Skeletal muscle cell (primary cell): ENCODE measurements at places on chromosomes 13 and 19.

DNA sequence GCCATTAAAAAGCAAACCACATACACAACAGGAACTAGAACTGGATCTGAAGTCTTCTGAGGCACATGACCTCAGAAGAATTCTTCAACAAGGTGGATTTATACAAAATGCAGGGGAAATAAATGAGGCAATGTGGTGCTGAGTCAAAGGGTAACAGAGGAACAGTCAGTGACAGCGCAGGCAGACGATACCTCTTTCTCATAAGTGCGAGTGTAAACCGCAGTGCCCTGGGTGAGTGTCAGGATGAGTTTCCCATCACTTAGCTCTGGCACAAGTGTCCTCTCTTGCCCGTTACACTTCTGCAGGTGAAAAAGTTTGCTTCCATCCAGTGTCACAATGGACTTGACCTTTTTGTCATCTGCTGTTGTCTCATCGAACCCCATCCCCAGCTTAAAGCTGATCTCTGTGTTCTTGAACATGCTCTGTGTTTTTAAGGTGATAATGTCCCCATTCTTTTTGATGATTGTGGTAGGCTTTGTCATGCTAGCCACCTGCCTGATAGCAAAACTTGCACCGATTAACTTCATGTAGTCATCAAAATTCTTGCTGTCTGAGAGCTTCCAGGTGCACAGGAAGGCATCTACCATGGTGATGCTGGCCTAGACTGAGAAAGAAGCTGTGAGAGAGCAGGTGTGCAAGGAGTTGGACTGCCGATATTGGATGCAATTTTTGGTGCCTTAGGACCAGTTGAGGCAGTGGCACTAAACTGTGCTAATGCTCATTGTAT is 97.3 kb downstream of the AKAP11 start:
- no peak for DNase-seq

DNA sequence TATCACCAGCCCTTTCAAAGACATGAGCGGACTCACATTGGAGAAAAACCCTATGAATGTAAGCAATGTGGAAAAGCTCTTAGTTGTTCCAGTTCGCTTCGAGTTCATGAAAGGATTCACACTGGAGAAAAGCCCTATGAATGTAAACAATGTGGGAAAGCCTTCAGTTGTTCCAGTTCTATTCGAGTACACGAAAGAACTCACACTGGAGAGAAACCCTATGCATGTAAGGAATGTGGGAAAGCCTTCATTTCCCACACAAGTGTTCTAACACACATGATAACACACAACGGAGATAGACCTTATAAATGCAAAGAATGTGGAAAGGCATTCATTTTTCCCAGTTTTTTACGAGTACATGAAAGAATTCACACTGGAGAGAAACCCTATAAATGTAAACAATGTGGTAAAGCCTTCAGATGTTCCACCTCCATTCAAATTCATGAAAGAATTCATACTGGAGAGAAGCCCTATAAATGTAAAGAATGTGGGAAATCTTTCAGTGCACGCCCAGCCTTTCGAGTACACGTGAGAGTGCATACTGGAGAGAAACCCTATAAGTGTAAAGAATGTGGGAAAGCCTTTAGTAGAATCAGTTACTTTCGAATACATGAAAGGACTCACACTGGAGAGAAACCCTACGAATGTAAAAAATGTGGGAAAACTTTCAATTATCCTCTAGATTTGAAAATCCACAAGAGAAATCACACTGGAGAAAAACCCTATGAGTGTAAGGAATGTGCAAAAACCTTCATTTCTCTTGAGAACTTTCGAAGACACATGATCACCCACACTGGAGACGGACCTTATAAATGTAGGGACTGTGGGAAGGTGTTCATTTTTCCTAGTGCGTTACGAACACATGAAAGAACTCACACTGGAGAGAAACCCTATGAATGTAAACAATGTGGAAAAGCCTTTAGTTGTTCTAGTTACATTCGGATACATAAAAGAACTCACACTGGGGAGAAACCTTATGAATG is 17.6 kb downstream of the ZNF791 start:
- no peak for DNase-seq

DNA sequence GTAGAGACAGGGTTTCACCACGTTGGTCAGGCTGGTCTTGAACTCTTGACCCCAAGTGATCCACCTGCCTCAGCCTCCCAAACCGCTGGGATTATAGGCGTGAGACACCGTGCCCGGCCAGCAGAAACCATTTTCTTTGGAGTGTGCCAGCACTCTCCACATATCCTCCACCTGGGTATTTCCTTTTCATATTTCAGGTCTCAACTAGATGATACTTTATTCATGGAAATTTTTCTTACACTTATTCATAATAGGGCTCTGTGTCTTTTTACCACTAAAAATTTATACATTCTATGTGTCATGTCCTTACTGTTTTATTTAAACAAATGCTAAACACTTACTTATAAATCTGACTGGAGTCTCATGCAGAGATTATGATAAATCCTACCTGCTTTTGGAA is 305.9 kb downstream of the PCDH20 start:
- no peak for DNase-seq

- no peak for DNase-seq
Observed at GRCh38 chr13:50948601-50949000, 39.0 kb downstream of the RNASEH2B start.

GRCh38 chr13:62207388-62207787 is 791.7 kb upstream of the PCDH20 start:
- no peak for DNase-seq

DNA sequence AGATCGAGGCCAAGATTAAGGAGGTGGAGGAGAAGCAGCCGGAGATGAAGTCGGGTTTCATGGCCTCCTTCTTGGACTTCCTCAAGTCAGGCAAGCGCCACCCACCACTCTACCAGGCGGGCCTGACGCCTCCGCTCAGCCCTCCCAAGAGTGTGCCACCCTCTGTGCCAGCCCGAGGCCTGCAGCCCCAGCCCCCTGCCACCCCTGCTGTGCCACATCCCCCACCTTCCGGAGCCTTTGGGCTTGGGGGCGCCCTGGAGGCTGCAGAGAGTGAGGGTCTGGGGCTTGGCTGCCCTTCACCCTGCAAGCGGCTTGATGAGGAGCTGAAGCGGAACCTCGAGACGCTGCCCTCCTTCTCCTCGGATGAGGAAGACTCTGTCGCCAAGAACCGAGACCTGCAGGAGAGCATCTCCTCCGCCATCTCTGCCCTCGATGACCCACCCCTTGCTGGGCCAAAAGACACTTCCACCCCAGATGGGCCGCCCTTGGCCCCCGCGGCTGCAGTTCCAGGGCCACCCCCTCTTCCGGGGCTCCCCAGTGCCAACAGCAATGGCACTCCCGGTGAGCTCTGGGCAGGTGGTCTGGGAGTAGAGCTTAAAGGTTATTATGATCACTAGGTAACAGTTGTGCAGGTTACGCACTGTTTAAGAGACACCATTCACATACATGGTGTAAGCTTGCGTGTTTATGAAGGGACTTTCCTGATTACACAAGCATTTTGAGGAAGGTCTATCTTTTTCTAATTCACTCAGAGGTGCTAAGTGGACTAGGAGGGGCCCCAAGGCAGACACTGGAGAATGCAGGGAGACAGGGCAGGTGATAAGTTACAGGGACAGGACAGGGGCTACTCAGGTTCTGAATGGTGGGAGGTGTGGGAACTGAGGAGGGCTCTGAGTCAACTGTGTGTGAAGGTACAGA is 8.7 kb downstream of the PRR12 start:
- no peak for DNase-seq

- DNase-seq: peak; percentile 79
Observed at GRCh38 chr19:8592231-8593009, 15.2 kb upstream of the MYO1F start.

- DNase-seq: no peak
Observed at GRCh38 chr19:6736917-6737283, 480 bp downstream of the GPR108 start.

GRCh38 chr19:14686411-14686810 is 3.4 kb upstream of the ZNF333 start:
- DNase-seq: no peak

DNA sequence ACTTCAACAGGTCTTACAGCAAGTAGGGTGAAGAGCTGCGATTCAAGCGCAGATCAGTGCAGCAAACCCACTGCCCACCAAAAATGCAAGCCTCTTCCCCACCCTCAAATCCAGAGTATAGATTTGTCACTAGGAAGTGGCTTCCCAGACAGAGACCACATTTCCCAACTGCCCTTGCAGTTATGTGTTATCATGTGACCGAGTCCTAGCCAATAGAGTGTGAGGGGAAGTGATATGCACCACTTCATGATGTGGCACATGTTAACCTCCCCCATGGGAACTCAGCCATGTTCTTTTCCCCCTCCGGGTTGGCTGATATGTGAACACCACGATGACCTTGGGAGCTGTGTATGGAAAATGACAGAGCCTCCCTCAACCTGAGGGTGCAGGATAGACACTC is 50.8 kb downstream of the MBD3L2B start:
- no peak for DNase-seq

GRCh38 chr13:74087357-74087756 is 46.8 kb downstream of the KLF12 start:
- no peak for DNase-seq

DNA sequence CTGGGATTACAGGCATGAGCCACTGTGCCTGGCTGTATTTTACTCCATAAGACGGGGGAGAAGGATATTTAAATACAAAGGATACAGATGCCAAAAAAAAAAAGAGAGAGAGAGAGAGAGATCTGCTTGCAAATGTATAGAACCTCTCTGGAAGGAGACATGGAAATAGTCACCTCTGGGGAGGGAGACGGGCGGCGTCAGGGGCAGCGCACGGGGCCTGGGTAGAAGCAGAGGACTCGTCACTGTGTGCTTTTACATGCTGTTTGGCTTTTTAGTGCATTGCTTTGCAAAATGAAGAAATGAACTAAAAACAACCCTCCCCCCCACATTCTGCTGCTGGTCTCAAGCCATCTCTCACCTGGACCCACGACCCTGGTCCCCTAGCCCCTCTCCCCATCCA is 4.8 kb upstream of the ZNF653 start:
- DNase-seq: no peak

GRCh38 chr13:68523838-68524424 is 1293.8 kb upstream of the PCDH9 start:
- no peak for DNase-seq

DNA sequence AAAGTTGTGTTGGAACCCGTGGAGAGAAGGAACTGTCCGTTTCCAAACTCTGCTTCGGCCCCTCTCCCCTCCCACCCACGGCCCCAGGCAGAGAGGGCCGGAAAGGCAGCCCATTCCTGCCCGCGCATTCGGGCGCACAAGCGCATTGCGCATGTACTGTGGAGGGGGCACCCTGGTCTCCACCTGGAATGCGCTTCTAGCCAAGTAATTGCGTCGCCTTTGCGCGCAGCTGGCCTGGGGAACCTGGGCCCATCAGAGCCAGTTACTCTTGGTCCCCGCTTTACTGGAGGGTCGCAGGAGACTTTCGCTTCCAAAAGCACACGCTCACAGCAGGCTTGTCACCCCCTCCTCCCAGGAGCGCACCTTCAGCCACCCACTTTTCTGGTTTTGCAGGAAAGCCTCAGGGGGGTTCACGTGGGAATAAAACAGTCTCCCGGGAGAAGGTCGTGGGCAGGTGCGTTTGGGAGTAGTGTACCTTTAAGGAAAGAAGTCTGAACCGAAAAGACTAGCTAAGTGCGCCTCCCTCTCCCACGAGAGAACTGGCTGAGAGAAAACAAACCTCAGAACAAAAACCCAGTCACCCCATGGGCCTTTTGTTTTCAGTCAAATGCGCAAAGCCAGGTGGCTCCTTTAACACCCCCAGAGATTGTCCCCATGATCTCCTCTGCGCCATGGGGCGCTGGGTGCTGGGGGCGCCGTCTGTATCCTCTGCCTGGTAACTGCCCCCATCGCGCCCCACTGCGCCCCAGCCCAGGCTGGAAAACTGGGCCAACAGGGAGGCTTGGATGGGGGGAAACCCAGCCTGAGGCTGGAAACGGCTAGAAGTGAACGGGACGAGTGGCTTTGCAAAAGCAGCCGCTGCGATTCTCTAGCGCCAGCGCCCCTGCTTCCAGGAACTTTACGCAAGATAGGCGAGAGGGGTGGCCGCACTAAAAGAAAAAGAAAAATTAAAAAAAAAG is 28.5 kb downstream of the GSX1 start:
- no peak for DNase-seq

DNA sequence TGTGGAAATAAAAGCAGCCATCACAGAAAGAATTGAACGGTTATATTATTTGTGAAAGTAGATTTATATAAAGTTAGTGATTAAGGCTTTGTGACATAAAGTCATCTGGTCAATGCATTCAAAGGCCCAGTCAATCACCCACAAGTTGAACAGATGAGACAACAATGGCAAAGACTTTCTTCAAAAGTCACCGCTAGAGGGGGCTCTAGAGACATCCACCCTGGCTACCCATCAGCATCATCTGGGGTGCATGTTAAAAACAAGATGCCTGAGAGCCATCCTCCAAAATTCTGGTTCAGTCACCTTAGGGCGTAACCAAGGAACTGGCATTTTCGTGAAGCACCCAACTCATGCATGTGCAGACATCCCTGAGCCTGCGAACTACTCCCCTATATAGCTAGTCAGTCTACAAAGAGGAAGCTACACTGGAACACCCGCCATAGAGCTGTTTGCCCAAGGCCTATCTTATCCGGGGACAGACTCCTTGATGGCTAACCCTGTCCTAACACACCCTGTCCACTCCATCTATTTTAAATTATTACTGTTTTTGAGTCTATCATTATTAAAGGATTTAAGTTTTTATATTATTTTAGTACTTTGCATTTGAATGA is 970.5 kb downstream of the UQCRFS1 start:
- DNase-seq: no peak

- no peak for DNase-seq
Observed at GRCh38 chr13:51879133-51879532, 17.4 kb downstream of the CCDC70 start.

- DNase-seq: no peak
Observed at GRCh38 chr13:36858290-36858689, 39.3 kb downstream of the RFXAP start.

DNA sequence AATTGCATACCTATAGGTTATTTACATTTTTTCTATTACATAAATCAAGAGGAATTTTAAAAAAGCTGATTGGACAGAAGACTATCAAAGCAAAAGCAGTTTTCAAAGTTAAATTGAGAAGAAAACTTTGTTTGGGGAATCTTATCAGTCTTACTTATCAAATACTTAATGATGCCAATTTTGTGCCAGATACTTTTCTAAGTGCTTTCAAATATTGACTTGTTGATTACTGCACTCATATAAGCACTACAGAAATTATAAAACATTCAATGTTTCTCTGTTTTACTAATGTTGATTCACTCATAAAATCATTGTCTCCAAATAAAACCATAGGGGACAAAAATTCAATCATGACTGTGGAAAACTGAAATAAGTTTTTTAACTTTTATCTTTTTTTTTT is 36.2 kb downstream of the PCDH9 start:
- no peak for DNase-seq

GRCh38 chr13:40790154-40790616 is 774 bp downstream of the SLC25A15 start:
- no peak for DNase-seq

DNA sequence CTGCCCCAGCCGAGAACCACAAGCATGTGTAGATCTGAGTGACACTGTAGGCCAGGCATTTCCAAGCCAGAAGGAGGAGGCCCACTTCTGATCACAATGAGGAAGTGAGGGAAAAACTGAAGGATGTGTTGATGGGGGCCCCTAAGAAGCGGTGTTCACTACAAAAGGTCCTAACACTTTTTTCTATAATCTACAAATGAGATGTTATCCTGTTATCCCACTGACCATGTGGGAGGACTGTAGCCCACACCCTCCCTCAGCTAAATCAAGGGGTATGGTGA is 99.0 kb upstream of the MCF2L start:
- no peak for DNase-seq

GRCh38 chr19:844546-844971 is 3.8 kb downstream of the PRTN3 start:
- DNase-seq: no peak

GRCh38 chr13:27583645-27584044 is 36.7 kb downstream of the LNX2 start:
- no peak for DNase-seq
